ENCODE measurements at places on chromosomes 16 and 17. TPM values are rescaled to one million over a fixed set of nuclear protein-coding genes. Genes with fewer than 3 reads are reported as not detected.
A peak's percentile ranks its signal among the peaks of the same experiment; 100 is the strongest.

GRCh38 chr16:55552621-55553020, 13.9 kb upstream of the CAPNS2 start:
- DNase-seq, result peak; percentile 69

DNA sequence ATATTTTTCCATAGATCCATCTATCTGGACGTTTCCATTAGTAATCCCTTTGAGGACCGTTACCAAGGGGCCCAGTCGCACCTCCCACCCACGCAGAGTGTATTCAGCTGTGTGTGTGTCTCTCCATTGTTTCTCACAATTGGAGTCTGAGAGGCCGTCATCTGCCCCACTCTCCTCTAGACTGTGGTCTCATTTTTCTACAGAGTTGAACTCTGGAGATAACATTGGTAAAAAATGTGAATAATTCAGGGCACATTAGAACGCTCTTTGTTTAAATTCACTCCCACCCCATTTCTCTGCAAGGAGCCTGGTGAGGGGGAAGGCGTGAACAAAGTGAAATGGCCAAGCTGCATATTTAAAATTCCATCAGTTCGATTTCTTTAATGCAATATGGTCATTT, 333.1 kb upstream of the MAF start:
- DNase-seq, result no peak

Gene TSEN54
- total RNA-seq, result 6.4 TPM

DNA sequence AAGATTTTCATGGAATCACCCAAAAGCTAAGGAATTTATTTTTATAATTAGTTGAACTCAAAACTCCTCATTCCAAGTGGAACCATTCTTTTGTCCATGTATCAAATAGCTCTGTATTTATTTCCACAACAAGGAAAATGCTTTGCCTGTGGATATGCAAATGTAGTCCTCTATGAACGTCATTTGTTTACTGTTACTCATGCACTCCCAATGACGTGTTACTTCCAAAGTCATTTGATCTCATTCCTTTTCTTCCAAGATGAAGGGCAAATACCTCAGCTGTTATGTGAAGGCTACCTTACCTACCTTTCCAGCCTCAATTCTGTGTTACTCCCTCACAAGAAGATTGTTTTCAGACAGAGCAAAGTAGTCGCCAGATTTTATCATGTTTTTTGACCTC, 83.7 kb downstream of the ITFG1 start:
- DNase-seq, result peak; percentile 82

Gene BRD7
- total RNA-seq, result 29.9 TPM

Gene GAST
- not detected for total RNA-seq

- DNase-seq, result no peak
Observed at GRCh38 chr17:7041607-7042500, 2.0 kb downstream of the SLC16A11 start.

- DNase-seq, result peak; percentile 92
Observed at GRCh38 chr17:30332057-30332542, 1.8 kb downstream of the TMIGD1 start.

Gene SOX8
- total RNA-seq, result under 0.01 TPM
